ENCODE measurements at places on chromosomes 7 and 10.

- DNase-seq = no peak
Measured at GRCh38 chr10:72930276-72930675, 24.3 kb downstream of the PLA2G12B start.

GRCh38 chr7:106260136-106260561 lies 24.6 kb downstream of the NAMPT start:
- DNase-seq = no peak

- DNase-seq = no peak
Measured at GRCh38 chr7:80659120-80660055, 20.9 kb downstream of the CD36 start.

DNA sequence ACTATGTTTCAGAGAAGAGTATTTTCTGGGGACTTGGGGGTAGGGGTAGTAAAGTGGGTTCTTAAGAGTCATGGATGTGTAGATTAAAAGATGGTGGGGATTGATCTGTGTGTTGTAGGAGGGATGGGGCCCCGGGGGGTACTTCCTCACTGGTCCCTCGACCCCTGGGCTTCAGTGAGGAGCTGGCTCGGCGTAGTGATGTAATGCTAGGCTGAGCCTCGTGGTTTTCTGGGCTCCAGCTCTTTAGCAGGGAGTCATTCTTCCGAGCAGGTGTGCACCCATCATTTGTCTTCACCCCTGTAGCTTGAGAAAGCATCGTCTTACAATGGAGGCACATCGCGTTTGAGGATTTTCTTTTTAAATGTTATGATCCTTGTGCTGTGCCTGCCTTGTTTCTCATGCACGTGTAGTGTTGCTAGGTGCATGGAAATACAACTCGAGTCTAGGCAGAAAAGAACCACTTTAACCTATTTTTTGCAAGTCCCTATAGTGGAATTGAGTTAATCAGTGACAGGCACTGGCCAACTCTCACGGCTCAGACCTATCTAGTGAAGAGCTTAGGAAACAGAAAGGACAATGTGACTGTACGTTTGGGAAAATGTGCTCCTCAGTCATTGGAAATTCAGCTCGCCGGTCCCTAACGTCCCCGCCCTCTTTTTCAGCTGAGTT lies 106.1 kb upstream of the BTBD16 start:
- no peak for DNase-seq

GRCh38 chr7:15341817-15342216 lies 220.0 kb downstream of the AGMO start:
- DNase-seq = no peak

- DNase-seq = no peak
Measured at GRCh38 chr7:27999829-28000228, 180.8 kb downstream of the JAZF1 start.

DNA sequence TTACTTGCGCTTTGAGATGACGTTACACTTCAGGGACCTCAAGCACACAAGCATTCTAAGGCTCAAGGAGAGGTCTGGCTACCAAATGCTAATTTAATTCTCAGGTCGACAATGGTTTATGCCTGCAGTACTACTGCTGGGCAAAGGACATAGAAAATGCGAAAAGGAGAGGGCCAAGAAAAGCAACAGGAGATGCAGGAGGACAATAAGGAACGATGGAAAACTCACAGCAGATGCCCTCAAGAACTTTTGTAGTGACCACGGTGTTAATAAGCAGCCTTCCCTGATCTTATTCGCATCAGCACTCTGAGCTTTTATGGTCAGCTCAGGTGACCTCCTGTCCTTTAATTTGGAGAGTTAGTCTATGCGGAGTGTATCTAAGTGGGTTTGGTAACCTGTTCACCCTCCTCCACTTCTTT lies 146.3 kb downstream of the GPR85 start:
- no peak for DNase-seq

DNA sequence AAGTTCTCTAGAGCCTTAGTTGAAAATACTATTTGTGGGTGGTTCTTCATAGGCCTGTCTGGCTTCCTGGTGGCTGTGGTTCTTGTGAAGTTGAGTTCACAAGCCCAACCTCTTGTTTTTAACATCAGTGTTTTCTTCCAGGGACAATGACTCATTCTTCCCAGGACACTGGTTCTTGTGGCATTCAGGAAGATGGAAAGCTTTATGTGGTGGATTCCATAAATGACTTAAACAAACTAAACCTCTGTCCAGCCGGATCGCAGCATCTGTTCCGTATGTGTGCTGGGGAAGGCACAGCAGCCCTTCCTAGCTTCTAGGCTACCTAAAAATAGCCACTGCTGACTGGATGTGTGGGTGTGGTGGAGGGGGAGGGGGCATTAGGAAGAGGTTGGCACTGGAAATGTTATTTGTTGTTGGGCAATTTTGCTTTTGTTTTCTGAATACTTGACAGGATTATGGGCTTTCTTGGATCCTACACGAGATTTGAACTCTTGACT lies 3.9 kb downstream of the LSMEM1 start:
- no peak for DNase-seq

DNA sequence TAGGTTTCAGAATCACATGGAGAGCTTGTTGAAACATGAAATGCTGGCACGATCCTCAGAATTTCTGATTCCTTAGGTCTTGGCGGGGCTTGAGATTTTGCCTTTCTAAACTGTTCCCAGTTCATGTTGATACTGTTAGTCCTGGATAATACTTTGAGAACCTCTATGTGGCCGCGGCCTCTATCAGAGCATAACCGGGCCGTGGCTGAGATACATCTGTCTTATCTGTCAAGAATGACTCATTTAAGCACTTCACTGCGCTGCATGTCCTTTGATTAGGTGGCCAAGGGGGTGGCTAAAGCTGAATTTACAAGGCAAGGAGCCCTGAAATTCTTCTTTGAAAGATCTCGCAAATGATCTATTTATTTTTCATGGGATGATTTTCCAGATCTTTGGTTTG lies 66.9 kb downstream of the GALNT17 start:
- DNase-seq = no peak

DNA sequence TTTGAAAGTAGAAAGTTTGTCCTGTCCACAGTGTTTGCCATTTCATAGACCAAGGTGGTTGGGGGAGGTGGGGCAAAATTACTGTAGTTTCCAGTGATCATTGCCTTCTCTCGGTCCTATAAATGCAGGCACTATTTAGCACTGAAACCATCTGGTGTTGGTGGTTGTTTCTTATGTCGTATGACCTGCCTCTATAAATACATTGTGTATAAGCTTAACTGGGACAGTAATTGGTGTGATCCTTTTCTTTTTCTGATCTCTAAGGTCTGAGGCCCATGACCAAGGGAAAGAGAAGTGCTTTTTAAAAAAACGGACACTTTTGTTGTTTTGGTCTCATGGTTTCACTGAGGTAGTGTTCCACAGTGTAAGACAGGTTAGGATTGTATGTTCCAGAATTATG lies 63.1 kb downstream of the AUTS2 start:
- no peak for DNase-seq

DNA sequence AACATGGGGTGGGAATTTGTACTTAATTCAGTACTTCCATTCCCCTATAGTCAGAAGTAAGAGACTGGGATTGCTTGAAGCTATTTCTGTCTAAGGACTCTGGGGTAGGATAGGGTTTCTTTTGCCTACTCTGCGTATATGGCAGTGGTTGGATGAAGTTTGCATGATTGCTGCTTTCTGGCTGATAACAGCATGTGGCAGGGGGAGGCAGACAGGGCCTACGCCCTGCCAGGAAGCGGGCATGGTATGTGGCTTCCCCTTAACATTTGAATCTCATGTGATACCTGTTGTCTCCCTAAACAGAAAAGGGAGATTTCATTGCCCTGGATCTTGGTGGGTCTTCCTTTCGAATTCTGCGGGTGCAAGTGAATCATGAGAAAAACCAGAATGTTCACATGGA lies 57.1 kb downstream of the TACR2 start:
- DNase-seq = no peak

GRCh38 chr7:136214356-136214755 lies 237.2 kb upstream of the MTPN start:
- DNase-seq = no peak

DNA sequence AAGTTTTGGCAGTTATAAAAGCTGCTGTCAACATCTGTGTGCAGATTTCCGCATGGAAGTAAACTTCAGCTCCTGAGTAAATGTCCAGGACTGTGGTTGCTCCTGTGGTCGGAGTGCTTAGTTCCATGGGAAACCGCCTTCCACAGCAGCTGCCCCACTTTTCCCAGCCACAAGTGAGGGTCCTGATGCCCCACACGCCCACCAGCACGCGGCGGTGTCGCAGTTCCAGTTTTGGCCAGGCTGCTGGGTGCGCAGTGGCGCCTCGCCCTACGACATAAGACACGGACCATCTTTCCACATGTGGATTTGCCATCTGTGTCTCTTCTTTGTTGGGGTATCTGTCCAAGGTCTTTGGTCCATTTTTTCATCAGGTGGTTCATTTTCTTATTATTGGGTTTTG lies 167.1 kb downstream of the DIP2C start:
- no peak for DNase-seq

DNA sequence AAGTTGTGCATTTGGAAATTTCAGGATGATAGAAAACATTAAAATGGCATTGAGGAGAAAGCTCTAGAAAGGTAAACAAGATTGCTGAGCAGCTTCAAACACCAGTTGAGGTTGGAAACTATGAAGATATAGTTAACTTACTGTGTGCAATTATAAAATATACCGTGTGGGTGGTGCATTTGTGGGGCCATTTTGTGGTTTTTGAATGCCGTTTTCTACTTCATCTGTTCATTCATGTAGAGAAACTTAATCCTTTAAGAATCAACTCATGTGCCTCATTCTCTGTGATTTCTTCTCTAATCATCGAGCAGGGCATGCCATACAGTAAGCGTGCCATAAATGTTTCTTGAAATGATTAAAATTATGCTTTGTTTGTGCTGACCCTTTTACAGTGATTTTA lies 232.8 kb upstream of the TEX47 start:
- no peak for DNase-seq

DNA sequence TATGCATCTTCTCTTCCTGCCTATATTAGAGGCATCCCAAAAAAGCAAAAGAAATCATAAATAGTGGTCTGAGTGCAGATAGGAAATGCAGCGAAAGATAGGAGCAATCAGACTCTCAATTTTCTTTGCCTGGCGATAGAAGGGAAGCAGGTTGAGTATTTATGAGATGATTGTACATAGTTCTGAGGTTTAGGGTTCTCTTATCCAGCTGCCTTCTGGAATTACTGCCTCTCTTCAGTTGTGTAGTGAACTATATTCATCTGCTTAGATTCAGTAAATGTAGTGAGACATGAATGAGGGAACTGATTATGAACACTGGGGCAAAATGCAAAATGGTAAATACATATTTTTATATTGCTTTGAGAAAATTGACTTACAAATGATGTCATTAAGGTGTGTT lies 93.0 kb upstream of the CYP26C1 start:
- no peak for DNase-seq

DNA sequence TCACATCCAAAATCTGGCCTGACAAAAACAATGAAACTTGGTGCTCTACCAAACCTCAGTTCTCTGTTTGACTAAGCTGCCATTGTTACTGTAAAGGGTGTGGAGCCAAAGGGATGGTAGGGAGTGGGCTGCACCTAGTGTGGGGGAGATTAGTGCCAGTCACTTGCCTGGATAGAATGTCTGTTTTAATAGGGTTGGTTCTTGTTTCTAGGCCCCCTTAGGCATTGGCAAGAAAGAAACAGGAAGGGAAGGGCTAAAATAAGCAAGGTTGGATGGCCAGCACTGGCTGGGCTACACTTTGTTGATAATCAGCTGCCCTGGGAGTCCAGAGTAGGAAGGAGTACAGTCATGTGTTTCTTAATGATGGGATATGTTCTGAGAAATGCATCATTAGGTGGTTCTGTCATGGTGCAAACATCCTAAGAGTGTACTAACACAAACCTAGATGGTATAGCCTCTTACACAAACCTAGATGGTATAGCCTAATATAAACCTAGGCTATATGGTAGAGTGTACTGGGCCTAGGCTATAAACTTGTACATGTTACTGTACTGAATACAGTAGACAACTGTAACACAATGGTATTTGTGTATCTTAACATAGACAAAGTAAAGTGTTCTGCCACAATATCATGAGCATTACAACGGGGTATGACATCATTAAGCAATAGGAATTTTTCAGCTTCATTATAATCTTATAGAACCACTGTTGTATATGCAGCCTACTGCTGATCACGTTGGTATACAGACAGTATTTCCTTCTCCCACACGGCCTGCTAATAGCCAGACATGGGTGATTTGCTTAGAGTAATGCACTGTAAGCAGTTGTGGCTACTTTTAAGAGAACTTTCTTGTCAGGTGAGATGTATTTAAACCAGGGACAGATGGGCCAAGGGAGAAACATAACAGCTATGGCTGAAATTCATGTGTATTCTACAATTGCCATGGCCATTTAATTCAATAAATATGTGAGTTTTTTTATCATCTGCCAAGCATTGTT lies 15.4 kb downstream of the BBIP1 start:
- no peak for DNase-seq

- no peak for DNase-seq
Measured at GRCh38 chr7:97446361-97446760, 285.5 kb upstream of the TAC1 start.

GRCh38 chr7:157429001-157429679 lies 92.3 kb downstream of the DNAJB6 start:
- no peak for DNase-seq

GRCh38 chr10:18134509-18134908 lies 5.7 kb upstream of the CACNB2 start:
- DNase-seq = no peak

GRCh38 chr7:21965291-21965690 lies 19.6 kb upstream of the CDCA7L start:
- DNase-seq = no peak

DNA sequence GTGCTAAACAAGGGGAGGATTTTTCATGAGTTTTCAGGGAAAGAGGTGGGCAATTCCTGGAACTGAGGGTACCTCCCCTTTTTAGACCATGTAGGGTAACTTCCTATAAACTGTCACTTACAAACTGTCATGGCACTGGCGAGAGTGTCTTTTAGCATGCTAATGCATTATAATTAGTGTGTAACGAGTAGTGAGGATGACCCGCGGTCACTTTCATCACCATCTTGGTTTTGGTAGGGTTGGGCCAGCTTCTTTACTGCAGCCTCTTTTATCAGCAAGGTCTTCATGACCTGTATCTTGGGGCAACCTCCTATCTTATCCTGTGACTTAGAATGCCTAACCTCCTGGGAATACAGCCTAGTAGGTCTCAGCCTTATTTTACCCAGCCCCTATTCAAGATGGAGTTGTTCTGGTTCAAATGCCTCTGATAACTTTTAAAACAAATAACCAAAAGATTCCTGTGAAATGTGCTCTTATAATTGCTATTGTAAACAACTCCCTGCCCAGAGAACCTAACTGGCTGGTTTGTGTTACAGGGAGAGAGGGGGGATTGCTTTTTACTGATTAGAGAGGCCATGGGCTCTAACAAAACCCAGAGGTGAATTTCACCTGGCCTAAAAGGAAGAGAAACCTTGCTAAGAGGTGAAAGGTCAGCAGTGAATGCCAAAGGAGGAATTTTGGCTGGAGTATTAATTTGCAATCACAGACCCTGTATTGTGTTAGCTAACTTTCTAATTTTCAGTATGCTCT lies 64.3 kb downstream of the EEPD1 start:
- no peak for DNase-seq
